Activated CD8-positive, alpha-beta T cell treated with anti-CD3 and anti-CD28 coated beads, Interleukin-2, amount 10 ng/mL, durations not matched to agents 7 days and 5 days (primary cell): ENCODE measurements at places on chromosomes 4 and X. TPM values are rescaled to one million over a fixed set of nuclear protein-coding genes. Genes with fewer than 3 reads are reported as not detected.

DNA sequence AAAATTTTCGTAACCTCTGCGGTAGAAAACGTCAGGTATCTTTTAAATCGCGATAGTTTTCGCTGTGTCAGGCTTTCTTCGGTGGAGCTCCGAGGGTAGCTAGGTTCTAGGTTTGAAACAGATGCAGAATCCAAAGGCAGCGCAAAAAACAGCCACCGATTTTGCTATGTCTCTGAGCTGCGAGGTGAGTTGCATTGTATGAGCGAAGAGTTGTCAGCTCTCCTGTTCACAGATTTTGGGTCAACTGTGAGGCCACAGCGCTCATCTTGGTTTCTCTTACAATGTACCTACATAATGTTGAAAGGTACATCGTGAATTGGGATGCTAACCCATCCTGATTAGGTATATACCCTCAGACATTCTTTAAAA lies 486 bp downstream of the CLCN3 start:
- peak overlapping the region; percentile 99 for H3K27ac ChIP-seq
- H3K4me3 ChIP-seq = peak overlapping the region; percentile 96
- peaks cover 53% of the 10 kb centered on the region for H3K4me1 ChIP-seq
- no peaks in the 10 kb centered on the region for H3K27me3 ChIP-seq
- DNase-seq = peak; percentile 45

DNA sequence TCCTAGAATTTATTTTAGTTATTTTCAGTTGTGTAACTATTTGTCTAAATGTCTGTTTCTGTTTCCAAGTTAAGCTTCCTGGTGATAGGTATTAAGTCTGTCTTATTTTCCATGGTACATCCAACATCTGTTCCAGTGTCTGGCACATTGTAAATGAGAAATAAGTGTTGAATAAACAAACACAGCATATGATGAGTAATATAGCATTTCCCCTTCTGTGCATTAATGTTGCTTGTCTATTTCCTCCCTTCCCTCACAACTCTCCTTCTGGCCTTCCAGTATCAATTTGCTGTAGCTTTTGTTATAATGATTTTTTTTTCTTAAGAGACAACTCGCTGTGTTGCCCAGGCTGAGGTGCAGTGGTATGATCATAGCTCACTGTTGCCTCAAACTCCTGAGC lies 36.1 kb downstream of the COPS4 start:
- no peak overlapping the region for H3K27ac ChIP-seq
- no peak overlapping the region for H3K4me3 ChIP-seq
- H3K36me3 ChIP-seq = peaks cover 51% of the 10 kb centered on the region
- H3K27me3 ChIP-seq = no peaks in the 10 kb centered on the region

CXCL3 gene
- total RNA-seq = not detected

GRCh38 chrX:123964156-123964834 lies 2.8 kb downstream of the STAG2 start:
- peak overlapping the region; percentile 89 for H3K4me3 ChIP-seq
- peaks cover 25% of the 10 kb centered on the region for H3K36me3 ChIP-seq
- peaks cover 34% of the 10 kb centered on the region for H3K4me1 ChIP-seq
- H3K27me3 ChIP-seq = no peaks in the 10 kb centered on the region
- DNase-seq = no peak

- no peak overlapping the region for H3K27ac ChIP-seq
- no peaks in the 10 kb centered on the region for H3K27me3 ChIP-seq
- no peaks in the 10 kb centered on the region for H3K36me3 ChIP-seq
- no peak overlapping the region for H3K4me3 ChIP-seq
- DNase-seq = no peak
Measured at GRCh38 chr4:181416966-181417365, 826.2 kb upstream of the TENM3 start.

DNA sequence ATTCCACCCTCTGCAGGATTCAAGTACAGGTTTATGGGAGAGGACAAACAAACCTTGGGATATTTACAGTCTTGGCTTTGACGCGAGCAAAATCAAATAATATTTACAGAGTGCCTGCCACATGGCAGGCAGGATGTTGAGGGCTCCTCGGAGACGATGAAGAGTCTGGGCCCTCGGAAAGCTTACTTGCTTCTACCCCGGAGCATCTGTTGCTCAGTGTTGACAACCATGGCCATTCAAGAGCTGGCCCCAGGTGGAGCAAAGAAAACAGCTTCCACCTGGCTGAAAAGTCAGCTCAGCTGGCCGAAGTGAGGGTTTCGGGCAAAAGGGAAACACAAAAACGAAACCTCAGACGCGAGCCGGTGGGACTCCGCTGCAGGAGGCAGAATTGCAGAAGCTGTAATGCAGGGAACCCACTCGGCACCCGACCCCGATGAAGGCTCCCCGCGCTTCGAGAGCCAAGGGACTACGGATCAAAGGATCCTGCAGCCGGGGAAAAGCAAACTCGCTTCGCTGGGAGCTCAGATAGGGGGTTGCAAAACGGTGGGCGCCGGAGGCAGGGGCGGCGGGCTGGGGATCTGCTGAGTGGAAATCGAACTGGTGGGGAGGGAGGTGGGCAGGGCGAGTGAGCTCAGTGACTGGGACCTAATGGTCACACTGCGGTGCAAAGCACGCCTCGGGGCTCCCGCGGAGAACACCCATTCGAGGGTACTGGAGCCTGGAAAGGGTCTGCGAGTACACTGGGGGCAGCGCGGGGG lies 805 bp downstream of the ATP8A1 start:
- peak overlapping the region; percentile 97 for H3K27ac ChIP-seq
- peaks cover 42% of the 10 kb centered on the region for H3K36me3 ChIP-seq
- DNase-seq = peak; percentile 69
- H3K27me3 ChIP-seq = peaks cover 2% of the 10 kb centered on the region

DNA sequence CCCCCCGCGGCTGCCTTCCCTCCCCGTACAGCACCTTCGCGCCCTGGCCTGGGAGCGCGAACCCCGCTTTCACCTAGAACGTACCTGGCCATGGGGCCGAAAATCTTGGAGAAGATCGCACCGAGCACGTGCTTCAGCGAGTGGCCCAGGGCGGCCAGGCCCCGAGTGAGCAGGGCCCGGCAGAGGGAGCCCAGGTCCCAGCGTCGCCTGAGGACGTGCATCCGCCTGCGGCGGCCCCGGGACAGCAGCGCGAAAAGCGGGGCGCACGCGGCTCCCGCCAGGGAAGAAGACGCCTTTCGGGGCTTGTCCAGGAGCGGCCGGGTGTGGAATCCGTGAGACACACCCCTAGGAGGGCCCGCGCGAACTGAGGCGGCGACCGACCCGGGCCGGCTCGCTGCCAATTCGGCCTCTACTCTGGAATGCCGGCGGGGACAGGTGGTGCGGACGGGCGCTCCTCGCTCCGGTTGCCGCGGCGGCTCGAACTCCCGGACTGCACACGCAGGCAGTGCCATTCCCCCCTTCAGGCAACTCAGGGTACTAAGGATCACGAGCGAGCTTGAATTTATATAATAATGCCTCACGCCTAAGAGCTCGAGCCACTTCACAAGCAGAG lies at the start of gene HS6ST2:
Gene HS6ST2, minus strand, starts transcription at position 539 of the 613 bp plus-strand sequence.
- no peak for DNase-seq
- H3K4me3 ChIP-seq = no peak within 1 kb of the TSS
- H3K4me1 ChIP-seq = peaks cover 6% of the 10 kb centered on the region
- no peaks in the 10 kb centered on the region for H3K36me3 ChIP-seq
- no peak within 1 kb of the TSS for H3K27ac ChIP-seq

SUPT20HL2 gene
- total RNA-seq = not detected

DNA sequence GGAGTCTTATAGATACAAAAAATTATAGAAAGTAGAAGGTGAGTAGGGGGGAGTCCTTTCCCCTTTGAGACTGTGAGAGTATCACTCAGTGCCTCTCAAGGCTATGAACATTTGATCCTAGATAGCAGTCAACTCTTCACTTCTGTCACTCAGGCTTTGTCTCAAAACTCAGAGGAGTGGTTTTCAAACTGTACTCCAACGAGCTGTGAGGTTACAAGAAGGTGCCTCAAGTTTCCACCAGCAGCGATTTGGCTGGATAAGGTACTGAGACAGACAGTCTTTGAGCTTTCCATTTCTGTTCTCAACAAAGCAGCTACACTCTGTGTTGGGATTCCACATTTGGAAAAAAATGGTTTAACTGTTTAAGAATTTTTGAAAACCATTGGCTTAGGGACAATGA lies 48.0 kb upstream of the NDST3 start:
- DNase-seq = no peak
- no peak overlapping the region for H3K27ac ChIP-seq
- no peaks in the 10 kb centered on the region for H3K27me3 ChIP-seq
- no peaks in the 10 kb centered on the region for H3K36me3 ChIP-seq
- no peak overlapping the region for H3K4me3 ChIP-seq

PPP4R3C gene
- total RNA-seq = not detected

GRCh38 chr4:169024762-169025161 lies 14.7 kb upstream of the CBR4 start:
- H3K27ac ChIP-seq = no peak overlapping the region
- DNase-seq = no peak
- H3K4me1 ChIP-seq = no peaks in the 10 kb centered on the region
- H3K27me3 ChIP-seq = peaks cover 4% of the 10 kb centered on the region
- no peak overlapping the region for H3K4me3 ChIP-seq

- no peak overlapping the region for H3K27ac ChIP-seq
- H3K4me1 ChIP-seq = no peaks in the 10 kb centered on the region
- DNase-seq = no peak
Measured at GRCh38 chrX:25597551-25597950, 540.6 kb upstream of the MAGEB18 start.

GRCh38 chrX:19743386-19743785 lies 144.0 kb downstream of the SH3KBP1 start:
- no peaks in the 10 kb centered on the region for H3K27me3 ChIP-seq
- DNase-seq = no peak

DNA sequence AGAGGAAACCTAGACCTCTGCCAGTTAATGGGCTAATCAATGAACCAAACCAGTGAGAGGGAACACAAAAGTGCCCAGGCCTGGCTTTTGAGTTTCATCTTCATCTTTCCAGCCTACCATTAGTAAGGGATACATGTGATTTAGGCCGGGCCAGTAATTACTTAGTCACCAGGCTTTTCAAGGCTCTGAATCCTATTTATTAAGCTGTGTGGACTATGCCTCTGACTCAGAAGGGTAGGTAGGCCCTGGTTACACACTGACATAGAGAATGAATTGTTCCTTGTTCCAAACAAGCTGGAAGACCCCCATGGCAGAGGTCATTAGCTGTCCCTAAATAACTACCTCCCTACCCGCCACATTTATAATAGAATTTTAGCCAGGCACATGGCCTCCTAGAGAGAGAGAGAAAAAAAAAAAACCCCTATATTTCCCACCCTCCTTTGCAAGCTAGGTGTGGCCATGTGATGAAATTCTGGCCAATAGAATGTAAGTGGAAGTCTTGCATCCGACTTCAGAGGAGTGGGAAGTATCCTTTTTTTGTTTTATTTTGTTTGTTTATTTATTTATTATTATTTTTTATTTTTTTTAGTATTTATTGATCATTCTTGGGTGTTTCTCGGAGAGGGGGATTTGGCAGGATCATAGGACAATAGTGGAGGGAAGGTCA lies 112.3 kb upstream of the BCOR start:
- H3K27me3 ChIP-seq = no peaks in the 10 kb centered on the region
- no peak overlapping the region for H3K27ac ChIP-seq
- no peak for DNase-seq
- no peaks in the 10 kb centered on the region for H3K36me3 ChIP-seq
- H3K4me1 ChIP-seq = peaks cover 16% of the 10 kb centered on the region
- H3K4me3 ChIP-seq = no peak overlapping the region

DNA sequence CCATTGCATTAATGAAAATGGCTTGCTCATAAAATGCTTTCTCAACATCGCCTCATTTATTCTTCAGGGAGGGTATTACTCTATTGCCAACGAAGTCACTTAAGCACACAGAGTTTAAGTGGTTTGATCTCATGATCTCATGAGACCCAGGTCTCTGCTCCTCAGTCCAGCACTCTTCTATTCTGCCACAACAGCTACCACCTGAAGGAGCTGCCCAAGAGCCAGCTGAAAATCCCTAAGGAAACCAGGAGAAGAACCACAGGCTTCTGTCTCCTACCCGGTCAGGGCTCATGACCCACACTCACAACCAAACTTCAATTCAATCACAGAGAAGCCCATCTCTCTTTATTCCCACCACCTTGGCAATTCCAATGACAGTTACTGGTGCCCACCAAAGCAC lies 85.5 kb upstream of the GPM6B start:
- H3K4me1 ChIP-seq = no peaks in the 10 kb centered on the region
- peaks cover 2% of the 10 kb centered on the region for H3K27me3 ChIP-seq
- H3K36me3 ChIP-seq = no peaks in the 10 kb centered on the region
- H3K4me3 ChIP-seq = no peak overlapping the region

DNA sequence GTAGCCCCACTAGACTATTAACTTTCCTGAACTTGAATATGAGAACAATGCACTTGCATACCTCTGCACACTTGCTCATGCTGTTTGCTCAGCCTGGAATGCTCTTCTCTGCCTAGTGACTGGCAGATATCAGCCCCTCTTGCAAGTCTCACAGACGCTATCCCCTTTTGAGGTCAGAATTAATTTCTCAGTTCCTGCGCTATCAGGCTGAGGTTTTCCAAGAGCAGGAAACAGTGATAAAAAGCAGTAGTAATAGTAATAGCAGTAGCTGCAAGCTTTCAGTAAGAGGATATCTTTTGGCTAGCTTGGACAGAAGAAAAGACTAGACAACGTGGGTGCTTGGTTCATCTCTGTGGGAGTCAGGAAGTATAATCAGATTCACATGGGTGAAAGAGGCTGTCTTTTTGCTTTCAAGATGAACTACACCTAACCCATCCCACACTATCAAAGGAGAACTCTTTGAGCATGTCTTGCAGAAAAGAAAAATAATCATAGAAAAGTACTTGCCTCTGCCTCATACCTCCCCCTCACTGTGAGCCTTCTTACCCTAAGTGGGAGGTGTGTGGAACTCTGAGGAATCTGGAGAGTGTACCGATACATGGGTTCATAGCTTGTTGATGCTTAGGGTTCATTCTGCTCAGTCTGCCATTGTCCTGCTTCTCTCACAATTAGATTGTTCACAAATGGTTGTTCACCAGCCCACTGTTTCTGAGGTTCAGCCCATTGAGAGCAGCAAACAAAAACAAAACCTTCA lies 11.3 kb upstream of the DRP2 start:
- no peak overlapping the region for H3K4me3 ChIP-seq
- no peak for DNase-seq
- peaks cover 6% of the 10 kb centered on the region for H3K4me1 ChIP-seq
- H3K27ac ChIP-seq = no peak overlapping the region
- H3K27me3 ChIP-seq = no peaks in the 10 kb centered on the region

GRCh38 chrX:153952373-153953026 lies 8.1 kb upstream of the RENBP start:
- H3K27ac ChIP-seq = no peak overlapping the region
- H3K27me3 ChIP-seq = no peaks in the 10 kb centered on the region
- H3K36me3 ChIP-seq = peaks cover 50% of the 10 kb centered on the region
- no peak overlapping the region for H3K4me3 ChIP-seq
